ENCODE measurements at places on chromosomes 12 and 14.

DNA sequence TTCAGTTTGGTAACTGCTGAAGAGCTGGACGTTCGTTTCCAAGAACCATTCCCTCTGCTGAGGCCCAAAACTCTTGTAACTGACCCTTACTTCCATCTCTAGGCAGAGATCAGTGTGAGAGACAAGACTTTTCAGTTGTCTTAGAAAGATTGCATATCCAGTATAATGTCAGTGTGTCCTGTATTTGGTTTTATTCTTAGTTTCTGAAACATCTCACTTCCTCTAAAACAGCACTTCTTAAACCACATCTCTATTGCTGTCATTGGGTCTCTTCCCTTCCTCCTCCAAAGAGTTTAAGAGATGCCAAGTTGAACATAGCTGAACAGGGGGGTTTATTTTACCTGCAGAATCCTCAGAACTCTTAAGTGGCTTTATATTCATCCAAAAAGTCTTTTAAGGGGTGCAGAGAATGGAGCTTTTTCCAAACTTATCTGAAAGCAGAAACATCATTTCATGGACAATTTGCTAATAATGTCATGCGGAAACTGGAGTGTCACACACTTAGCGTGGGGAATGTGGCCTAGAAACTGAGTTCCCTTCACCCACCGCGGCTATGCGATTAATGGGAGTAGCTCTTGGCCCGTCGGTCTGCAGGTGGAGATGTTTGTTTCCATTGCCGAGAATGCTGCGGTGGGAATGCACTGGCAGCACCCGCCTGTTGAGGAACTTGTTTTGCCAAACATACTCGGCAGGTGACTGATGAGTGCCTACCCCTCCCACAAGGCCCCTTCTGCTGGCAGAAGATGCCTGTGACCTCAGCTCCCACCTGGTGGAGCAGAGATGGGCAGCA is 148.2 kb downstream of the ADGRD1 start:
- DNase-seq = peak; percentile 50

DNA sequence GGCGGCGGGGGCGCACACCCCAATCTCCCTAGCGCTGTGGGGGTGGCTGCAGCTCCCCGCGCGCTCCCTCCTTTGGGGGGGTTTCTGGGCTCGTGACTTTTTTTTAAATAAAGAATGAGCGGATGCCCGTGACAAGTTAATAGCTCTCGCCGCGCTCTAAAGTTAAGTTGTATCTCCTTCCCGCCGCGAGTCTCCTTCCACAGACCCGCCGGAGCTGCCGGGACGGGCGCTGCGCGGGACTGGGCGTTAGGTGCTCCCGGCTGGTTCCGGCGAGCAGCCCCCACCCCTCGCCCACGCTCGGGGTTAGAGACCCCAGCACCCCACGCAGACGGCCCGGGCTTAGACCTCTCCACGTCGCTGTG is 82.6 kb upstream of the HMGA2 start:
- no peak for DNase-seq

GRCh38 chr12:90280564-90281058 is 572.0 kb upstream of the ATP2B1 start:
- no peak for DNase-seq

- no peak for DNase-seq
Observed at GRCh38 chr12:6957151-6957701, 6.1 kb downstream of the PTPN6 start.

- DNase-seq = no peak
Observed at GRCh38 chr12:104975587-104976343, 10.4 kb upstream of the NOPCHAP1 start.

- DNase-seq = no peak
Observed at GRCh38 chr14:24806061-24806678, 172.2 kb upstream of the GZMB start.

DNA sequence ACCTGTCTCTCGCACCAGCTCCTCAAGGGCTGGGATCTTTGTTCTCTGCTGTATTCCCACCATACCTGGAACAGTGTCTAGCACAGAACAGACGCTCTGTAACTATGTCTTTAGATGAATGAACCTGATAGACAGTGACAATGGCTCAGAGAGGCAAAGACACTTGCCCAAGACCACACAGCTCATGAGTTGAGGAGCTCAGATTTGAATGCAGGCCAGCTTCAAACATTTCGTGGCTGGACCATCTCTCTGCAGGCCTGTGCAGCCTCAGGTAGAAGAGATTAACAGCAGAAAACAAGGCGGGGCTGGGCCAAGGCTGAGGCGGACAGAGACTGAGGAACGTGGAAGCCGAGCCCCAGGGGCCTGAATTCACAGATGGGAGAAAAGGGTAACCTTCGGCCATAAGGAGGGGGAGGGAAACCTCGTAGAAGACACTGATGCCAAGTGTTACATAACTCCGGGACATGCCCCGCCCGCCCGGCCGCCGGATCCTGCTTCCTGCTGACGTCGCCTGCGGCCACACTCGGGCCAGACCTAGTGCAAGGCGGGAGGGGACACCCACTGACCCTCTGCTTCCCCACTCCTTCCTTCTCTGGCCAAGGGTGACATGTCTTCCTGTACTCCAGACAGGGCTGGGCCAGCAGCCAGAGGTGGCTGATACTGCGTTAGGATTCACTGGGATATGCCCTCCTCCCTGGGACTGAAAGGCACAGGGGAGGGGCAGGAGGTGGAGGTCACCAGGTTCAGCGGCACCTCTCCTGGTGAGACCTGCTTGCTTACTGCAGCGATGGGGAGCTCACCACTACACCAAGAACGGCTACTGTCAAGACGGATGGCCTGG is 86.8 kb downstream of the RFLNA start:
- no peak for DNase-seq

GRCh38 chr12:125148316-125148715 is 83.1 kb downstream of the AACS start:
- DNase-seq = peak; percentile 12
